Activated naive CD4-positive, alpha-beta T cell (primary cell): ENCODE measurements at places on chromosomes 6 and 20.

DNA sequence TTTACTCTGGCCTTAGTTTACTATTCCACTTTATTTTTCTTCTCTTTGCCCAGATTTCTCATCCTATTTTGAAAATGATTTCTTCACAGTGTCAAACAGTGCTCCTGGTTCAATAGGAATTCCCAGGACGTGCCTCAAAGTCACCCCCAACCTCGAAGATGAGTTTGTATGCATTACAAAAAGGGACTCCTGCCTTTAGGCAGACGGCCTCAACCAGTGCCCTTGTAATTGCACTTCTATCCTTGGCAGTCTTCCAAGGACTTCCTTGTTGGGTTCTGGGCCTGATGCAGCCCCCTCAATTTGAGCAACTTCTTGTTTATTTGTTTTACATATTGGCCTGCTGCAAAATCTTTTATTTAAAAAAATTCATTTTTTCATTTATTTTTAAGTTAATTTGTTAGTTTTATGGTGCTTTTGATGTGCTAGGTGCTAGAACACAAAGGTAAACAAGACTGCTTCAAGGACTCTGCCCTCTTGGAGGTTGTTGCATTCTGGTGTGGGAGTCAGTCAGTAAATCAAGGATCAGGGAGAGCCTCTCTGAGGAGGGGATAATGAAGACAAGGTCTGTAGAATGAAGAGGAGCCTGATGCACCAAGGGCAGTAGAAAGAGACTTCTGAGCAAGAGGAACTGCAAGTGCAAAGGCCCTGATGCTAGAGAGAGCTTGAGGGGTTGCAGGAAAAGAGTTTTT lies 181.5 kb upstream of the LAMP5 start:
- DNase-seq: no peak

DNA sequence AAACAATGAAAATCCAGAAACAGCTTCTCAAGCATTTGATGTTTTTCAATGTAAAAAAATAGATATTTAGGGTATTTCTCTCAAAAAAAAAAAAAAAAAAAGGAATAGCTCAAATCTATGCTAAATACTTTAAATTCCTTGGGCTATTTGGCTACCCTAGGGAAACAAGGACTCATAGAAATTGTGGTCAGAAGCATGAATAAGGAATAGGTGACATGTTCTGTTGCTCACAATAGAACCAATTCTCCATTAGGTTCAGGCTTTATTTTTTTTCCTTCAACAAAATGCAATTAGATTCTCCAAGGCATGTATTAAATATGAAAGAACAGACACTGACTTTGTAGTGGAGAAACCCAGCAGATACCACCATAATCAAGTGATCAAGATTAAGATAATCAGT lies 904.3 kb upstream of the FLRT3 start:
- no peak for DNase-seq

GRCh38 chr6:168147205-168147738 lies 68.3 kb upstream of the FRMD1 start:
- no peak for DNase-seq

DNA sequence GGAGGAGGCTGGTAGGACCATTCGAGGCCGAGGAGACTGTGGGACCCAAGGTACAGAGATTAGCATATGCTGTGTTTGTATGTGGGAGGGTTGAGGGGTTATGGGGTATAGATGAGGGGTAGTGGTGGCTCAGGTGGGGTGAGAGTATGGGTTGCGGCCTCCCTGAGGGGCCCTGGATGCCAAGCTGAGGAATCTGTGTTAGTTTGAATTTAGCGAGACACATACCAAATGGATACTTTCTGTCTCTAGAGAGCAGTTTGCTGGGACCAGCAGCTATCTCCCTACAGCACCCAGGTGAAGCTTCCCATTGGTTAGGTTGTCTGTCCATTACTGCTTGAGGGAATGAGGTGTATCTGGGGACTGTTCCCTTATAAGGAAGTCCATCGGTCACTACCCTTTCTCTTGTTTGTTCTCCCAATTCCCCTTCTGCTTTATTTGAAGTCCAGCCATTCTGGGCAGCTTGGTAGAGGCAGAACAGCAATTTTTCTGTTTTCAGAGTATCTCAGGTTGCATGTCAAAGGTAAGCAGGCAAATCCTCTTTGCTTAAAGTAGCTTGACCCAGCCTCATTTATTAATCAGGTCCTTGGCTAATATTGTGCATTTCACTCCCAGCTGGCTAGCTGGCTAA lies 15.2 kb downstream of the CHMP4B start:
- no peak for DNase-seq

DNA sequence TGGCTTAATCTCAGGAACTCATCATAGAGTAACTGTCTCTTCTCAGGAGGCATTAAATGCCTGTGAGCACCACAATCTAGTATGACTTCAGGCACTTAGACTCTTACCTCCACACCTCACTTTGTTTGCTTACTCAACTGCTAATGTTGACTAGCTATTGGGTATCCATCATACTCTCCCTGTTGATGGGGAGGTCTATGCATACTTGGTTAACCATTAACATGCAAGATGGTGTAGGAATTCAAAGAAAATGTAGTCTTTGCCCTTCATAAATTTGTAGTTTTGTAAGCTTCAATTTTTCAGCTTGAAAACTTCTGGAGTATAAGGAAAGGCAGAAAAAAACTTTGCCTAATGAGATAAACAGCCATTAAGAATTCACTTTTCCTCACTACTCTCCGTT lies 501.0 kb upstream of the MARCKS start:
- DNase-seq: no peak

GRCh38 chr20:58626051-58626450 lies 25.0 kb upstream of the STX16 start:
- no peak for DNase-seq

- DNase-seq: no peak
Observed at GRCh38 chr6:139367810-139368351, 6.6 kb downstream of the CITED2 start.

- no peak for DNase-seq
Observed at GRCh38 chr20:56098981-56099500, 93.7 kb upstream of the CBLN4 start.

DNA sequence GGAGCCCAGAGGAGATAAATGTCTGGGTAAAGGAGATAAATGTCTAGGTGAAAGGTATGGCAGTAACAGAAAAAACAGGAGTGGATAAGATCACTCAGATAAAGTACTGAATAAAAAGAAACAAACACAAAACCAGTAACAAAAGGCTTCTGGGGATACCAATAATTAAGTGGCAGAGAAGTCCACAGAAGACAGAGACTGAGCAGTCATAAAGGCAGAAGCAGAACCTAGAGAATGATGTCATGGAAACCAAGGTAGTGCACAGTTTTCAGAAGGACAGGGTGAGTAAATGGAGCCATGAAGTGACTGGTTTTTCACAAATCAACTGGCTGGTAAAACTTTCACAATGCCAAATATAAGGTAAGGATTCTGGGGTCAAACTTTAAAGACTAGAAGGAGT lies 80.9 kb upstream of the PLN start:
- no peak for DNase-seq

DNA sequence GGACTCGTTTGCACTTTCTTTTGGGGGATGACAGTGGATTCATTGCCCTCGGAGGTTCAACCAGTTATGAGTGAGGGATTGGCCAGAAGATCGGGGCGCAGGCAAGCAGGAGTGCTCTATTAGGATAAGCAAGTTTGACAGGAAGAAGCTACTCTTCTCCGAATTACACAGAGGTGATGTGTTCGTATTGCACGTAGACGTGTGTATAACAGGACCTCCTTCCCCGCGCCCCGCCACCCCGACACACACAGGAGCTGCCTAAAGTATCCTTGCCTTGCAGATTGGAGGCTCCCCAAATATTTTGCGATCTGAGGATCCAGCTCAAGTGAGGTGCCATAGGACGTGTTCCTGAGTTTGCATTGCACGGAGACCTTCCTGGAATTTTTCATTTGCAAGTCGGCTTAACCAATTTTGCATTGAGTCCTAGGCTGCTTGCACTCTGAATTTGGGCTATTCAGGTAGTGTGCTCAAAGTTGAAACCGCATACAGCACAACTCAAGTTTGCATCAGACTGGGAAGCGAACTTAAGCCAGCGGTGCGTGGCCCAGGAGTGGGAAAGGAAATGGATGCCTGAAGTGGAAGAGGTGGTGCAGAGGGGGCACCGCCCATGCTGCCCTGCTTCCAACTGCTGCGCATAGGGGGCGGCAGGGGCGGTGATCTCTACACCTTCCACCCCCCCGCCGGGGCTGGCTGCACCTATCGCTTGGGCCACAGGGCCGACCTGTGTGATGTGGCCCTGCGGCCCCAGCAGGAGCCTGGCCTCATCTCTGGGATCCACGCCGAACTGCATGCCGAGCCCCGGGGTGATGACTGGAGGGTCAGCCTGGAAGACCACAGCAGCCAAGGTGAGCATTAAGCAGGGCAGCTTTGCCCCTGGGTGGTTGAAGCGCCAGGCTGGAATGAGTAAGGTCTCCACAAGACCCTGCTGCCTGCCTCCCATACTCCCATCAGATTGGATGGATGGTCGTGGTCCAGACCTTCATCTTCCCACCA lies 770 bp downstream of the TCF19 start:
- DNase-seq: no peak

DNA sequence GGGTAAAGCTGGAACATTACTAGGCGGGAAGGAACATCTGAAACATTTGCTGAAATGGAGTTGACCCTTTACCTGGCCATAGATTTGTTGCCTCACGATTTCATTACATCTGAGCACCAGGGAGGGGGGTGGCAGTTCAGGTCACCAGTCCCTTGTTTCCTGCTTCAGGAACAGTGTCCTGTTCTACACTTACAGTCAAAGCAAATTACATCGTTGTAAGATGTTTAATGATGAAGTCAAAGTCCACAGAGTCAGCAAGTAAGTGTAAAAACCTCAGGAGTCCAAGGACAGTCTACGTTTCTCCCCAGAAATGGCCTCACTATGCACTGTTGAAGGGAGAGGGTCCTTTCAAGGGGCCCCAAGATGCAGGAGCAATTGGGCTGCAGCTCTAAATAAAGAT lies 8.9 kb upstream of the MICB start:
- no peak for DNase-seq

DNA sequence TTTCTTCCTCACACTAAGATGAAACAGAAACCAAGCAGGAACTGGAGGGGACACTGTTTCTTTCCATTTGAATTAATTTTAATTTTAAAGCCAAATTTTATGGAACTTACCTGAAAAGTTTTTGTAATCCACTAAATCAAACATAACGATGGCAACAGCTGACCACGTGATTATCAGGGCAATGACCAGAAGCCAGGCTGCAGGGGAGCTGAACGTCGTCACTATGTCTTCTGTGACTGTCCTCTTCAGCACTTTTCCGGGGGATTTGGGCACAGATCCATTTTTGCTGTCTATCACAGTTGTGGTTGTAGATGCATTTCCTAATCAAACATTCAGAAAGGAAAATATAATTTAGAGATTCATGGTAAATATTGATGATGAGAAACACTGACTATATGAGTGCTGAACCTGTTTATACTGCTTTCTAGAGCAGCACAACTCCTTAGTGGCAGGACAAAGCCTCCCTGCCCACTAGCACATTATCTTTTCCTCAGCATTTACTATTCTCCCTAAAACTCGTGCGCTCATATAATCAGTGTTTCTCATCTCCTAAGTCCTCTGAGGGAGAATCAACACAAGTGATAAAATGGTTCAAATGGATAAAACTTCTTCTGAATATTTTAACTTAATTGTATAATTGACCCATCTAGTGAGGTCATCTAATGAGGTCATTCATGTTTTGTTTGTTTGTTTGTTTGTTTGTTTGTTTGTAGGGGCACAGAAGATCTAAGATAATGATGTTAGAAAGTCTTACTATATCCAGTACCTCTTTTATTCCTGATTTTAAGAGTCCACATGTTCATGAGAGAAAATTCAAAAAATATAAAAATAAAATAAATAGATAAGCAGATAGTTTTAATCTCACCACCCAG lies 65.7 kb downstream of the TRDN start:
- DNase-seq: no peak

GRCh38 chr6:21220271-21220987 lies 373.1 kb upstream of the SOX4 start:
- no peak for DNase-seq

DNA sequence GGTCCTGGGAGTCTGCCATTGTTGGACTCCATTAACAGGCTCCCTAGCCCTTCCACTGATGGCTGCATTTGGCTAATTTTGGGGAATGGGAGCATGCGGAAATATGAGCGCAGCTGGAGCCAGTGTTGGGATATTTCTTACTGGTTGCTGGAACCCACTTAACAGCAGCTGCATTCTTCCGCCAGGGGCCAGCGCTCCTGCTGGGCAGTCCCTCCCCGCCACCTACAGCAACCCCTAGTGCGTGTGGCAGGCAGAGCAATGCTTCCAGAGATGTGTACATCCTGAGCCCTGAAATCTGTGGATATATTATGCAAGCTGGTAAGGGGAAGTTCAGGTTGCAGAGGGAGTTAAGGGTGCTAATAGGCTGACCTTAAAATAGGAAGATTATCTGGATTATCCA lies 16.4 kb downstream of the CST8 start:
- DNase-seq: no peak

GRCh38 chr20:21710863-21711431 lies 5.5 kb downstream of the PAX1 start:
- no peak for DNase-seq

DNA sequence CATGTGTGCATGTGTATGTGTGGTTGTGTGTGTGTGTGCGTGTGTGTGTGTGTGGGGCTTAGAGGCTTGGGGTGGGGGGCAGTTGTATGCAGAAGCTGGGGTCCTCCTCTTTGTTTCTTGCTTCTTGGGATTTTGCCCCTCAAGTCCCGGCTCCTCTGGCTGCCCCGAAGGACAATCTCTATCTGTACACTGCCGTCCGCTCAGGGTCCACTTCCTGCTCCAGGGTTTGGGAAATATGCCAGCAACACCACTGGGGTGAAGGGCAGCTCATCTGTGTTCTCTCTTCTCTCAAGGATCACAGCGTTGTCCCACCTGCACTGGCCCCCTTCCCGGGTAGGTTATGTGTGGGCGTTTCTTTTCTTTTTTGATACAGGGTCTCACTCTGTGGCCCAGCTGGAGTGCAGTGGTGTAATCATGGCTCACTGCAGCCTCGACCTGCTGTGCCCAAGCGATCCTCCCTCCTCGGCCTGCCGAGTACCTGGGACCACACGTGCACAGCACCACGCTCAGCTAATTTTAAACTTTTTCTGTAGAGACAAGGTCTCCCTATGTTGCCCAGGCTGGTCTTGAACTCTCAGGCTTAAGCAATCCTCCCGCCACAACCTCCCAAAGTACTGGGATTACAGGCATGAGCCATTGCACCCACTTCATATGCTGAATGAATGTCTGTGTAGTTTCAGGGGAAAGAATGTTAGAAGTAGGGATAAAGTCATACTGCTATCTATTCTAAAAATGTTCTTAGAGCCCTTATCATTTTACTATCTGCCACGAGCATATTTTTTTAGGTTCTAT lies 25.7 kb downstream of the SLC2A4RG start:
- no peak for DNase-seq

- DNase-seq: no peak
Observed at GRCh38 chr6:153123801-153124200, 7.3 kb downstream of the RGS17 start.

- DNase-seq: no peak
Observed at GRCh38 chr6:6806844-6807518, 218.5 kb downstream of the LY86 start.
